ENCODE measurements at places on chromosomes 13 and 19.

GRCh38 chr19:49442771-49443365, 1.5 kb upstream of the SLC17A7 start:
- no peak for DNase-seq

GRCh38 chr13:84730376-84730775, 848.1 kb upstream of the SLITRK1 start:
- no peak for DNase-seq

DNA sequence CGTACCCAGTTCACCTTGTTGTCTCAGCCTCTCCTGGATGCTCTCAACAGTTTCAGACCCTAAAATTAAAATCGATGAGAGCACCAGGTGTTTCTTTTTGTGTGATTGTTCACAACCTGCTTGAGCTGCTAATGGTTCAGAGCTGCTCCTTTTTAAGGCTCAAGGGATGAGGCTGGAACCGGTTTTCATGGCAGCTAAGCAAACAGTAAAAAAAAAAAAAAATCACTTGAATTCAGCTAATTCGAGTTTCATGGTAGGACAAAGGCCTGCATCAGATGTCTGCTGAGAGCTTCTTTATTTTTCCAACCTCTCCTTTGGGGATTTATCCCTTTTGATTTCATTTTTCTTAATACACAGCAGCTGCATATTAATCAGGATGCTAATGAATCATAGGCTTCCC, 6.5 kb downstream of the SYCE2 start:
- peak; percentile 96 for DNase-seq

DNA sequence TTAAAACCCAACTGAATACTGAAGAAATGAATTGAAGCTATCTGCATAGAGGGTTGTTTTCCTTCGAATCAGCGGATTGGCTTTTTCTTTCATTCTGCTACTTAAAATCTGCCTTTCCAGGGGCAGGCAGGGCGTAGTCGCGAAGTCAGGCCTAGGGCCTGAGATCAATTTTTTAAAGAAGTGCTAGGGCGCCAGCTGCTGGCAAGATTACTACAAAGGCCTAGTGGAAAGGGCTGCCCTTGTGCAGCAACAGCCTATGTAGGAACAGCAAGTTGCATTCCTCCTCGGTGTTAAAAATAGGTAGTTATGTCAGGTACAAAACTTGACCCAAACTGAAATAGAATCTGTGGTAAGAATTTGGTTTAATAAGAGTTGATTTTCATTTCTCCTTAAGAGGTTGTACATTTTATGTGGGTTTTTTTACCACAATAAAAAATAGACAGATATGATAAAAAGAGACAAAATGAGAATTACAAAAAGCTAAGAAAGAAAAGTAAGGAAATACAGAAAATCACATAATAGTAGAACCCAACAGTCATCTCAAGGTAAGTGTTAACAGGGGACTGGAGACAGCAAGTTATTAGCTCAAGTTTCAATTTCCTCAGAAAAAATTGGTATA, 9.5 kb upstream of the URAD start:
- DNase-seq = peak; percentile 9

GRCh38 chr19:37790244-37790925, 11.0 kb upstream of the ZNF573 start:
- no peak for DNase-seq

- no peak for DNase-seq
Measured at GRCh38 chr13:45630791-45631190, 15.3 kb upstream of the ERICH6B start.

DNA sequence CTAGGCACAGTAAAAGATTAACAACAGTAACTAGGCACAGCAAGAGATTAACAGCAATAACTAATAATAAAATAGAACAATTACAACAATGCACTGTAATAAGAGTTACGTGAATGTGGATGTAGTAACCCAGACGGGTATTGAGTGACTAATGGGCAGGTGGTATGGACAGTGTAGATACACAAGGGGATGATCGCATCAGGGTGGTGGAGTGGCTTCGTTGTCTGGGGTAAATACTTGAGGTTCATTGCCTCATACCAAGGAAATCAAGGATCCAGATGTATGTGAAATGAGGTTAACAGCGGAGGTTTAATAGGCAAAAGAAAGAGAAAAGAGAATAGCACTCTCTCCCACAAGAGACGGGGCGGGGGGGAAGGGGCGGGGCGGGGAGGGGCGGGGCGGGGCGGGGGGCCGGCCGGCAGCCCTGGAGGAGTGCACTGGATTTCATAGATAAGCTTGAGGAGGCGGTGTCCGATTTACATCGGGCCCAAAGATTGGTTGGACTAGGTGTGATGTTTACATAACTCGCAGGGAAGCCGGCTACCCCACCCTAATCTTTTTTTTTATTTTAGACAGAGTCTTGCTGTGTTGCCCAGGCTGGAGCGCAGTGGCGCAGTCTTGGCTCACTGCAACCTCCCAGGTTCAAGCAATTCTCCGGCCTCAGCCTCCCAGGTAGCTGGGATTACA, 106.3 kb downstream of the KCTD15 start:
- no peak for DNase-seq

- DNase-seq = no peak
Measured at GRCh38 chr13:111370570-111371535, 50.4 kb downstream of the TEX29 start.

GRCh38 chr19:18086590-18087138, at the start of gene IL12RB1:
IL12RB1 (minus strand) TSS chr19:18086934; CDS start chr19:18086823, 111 bp downstream.
- no peak for DNase-seq

GRCh38 chr13:92912629-92913028, 314.0 kb upstream of the GPC6 start:
- DNase-seq = no peak

- no peak for DNase-seq
Measured at GRCh38 chr13:95150555-95150954, 150.7 kb downstream of the ABCC4 start.

GRCh38 chr13:74134777-74135325, 647 bp upstream of the KLF12 start:
- peak; percentile 78 for DNase-seq

DNA sequence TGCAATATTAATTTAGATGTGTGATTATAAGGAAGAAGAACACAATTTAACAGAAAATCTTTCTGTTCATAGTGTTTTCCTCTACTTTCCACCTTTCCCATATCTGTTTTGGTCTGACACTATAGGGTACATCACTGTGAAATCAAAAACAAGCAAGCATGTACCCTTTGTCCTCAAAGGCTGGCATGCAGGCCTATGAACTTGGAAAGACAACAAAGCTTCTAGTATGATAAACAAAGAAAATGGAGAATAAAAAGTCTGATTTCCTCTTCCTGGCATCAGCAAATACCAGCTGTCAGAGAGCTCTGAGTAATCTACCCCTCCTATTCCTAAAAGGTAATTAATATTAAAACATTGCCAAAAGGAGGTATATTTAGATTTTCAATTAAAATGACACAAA, 5.6 kb upstream of the NEK3 start:
- DNase-seq = no peak

DNA sequence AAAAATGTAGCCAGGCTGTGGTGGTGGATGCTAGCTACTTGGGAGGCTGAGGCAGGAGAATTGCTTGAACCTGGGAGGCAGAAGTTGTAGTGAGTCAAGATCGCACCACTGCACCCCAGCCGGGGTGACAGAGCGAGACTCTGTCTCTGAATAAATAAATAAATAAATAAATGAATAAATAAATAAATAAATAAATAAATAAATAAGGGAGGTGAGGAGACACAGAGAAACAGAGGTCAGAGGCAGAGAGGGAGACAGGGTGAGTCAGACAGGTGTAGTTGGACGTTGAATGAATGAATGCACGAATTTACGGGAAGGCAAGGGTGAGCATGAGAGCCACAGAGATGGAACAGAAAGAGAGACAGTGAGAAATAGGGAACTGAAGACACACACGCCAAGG, 3.1 kb downstream of the RAB4B start:
- no peak for DNase-seq

DNA sequence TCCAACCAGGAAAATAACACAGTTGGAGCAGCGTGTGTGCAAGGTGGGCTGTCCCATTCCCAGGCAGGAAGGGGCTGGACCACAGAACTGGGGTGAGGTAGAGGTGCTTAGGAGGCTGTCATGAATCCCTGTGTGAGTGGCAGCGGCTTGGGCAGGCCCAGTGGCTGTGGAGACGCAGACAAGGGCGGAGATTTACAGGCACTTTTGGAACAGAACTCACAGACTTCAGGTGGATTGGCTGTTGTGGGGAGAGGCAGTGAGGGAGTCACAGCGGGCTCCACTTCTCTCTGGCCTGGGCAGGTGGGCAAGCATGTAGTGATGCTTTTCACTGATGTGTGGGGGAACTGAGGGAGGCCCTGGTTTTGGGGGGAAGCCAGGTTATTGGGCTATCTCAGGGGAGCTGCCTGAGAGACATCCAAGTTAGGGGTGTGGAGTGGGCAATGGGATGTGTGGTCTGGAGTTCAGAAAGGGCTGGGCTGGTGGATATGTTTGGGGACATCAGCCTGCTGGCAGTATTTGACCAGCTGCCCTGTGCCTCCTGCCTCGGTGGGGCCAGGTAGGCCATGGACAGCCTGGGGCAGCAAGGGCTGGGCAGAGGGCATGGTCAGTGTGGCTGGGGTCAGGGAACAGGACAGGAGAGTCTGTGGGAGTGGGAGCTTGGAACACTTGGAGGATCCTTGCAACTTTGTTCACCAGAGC, 27.0 kb upstream of the ZNF492 start:
- no peak for DNase-seq

GRCh38 chr13:76596216-76596615, 290.0 kb downstream of the KCTD12 start:
- no peak for DNase-seq

DNA sequence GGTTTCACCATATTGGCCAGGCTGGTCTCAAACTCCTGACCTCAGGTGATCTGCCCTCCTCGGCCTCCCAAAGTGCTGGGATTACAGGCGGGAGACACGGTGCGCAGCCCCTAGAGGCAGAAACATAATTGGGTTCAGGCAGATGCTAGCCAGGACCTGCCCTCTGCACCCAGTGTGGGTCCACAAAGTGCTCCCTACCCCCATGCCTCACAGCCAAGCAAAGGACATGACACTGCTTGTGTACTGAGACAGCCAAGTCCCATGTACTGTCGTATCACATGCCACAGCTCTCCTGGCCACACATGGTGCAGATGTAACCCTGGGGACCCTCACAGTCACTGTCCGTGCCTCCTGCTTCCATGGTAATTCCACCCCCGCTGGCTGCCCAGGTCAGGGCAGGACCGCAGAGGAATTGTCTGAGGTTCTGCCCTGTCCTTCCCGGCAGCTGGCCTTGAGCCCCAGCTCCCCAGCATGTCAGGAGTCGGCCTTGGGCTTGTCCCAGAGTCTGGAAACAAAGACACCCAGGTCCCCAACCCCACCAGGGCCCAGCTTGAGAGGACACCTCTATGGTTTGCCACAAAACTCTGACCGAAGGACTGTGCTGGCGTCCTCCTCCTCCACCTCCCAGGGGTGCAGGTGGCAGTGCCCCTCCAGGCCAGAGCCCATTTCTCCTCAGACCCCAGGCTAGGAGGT, 7.6 kb downstream of the PRR36 start:
- no peak for DNase-seq

DNA sequence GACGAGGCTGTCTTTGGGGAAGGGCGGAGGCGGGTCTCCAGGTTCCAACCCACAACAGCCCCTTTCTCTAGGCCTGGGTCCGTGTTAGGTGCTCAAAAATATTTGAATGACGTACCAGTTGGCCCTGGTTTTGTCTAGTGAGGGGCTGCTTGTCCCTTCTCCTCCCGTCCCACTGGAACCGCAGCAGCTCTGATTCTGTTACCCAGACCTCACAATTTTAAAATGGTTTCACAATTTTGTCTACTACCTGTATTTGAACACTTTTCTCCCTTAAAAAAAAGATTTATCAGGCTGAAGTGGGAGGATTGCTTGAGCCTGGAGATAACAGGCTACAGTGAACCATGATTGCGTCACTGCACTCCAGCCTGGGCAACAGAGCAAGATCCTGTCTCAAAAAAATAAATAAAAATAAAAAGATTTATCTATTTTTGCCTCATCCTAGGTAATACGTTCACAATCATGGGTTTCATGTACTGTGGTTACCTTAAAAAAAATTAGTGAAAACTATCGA, 1.3 kb upstream of the IRF2BP1 start:
- DNase-seq = no peak

DNA sequence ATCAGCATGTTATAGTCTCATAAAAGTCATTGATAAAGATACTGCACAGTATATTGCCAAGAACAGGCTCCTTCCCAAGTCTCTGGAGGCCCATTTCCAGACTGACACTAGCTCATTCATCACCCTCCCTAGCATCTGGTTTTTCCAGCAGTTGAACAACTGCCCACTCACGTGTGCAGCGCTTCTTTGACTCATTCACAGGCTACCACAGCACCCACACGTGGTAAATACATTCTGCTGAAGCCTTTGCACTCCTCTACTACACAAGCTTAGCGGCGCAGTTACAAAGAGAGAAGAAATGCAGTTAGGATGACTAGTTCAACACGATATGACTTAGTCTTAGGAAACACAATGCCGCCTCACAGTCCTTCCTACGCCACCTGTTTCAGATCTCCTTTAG, 87.7 kb downstream of the DOCK9 start:
- no peak for DNase-seq

DNA sequence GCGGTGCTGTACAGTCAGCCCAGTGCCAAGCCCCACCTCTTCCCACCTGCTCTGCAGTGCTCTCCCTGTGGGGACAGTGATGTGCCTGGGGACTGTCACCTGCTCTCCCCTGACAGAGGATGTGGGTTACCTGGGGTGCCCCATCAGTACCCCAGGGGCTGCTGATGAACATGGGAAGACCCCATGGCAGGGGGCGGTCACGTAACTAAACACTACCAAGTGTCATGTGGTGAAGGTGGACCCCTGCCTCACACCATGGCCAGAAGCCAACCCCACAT, 12.7 kb downstream of the KDM4B start:
- no peak for DNase-seq

- DNase-seq = no peak
Measured at GRCh38 chr19:48955308-48955958, 758 bp downstream of the BAX start.

DNA sequence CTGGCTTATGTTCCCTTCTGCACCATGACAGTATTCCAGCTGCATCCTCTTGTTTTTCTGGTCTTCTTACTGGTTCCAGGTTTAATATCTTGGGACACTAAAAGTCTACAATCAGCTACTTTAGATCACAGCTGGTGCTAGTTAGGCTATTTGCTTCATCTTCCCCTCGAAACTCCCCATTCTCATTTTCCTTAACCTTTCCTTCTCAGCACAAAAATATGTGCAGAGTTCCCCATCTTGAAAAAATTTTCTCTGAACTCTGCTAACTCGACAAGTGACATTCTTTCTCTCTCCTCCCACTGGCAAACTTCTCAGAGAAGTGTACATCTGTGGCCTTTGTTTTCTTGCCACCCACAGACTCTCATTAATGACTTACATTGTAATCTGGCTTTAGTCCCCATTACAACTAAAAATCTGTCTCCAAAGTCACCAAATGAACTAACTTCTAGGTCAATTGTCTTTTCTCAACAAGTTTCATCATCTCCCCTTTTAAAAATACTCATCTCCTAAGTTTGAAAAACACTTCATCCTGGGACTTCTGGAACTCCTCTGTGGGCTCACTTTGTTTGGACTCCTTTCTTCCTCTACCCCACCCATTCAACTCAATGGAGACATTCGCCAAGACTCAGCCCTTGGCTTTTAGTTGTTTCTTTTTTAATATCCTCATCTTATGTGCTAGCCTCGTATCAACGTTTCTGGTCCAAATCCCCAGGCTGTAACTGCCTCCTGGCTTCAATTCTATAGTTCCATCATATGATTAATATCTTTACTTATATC, 7.1 kb upstream of the KL start:
- DNase-seq = no peak
